ENCODE measurements at places on chromosomes 5 and 9. TPM values are rescaled to one million over a fixed set of nuclear protein-coding genes. Genes with fewer than 3 reads are reported as not detected.

Gene CATSPER3
- not detected for total RNA-seq

- DNase-seq = peak; percentile 44
Measured at GRCh38 chr9:69421908-69422801, 97.1 kb downstream of the ENTREP1 start.

Gene GABRP
- total RNA-seq = 0.41 TPM

DNA sequence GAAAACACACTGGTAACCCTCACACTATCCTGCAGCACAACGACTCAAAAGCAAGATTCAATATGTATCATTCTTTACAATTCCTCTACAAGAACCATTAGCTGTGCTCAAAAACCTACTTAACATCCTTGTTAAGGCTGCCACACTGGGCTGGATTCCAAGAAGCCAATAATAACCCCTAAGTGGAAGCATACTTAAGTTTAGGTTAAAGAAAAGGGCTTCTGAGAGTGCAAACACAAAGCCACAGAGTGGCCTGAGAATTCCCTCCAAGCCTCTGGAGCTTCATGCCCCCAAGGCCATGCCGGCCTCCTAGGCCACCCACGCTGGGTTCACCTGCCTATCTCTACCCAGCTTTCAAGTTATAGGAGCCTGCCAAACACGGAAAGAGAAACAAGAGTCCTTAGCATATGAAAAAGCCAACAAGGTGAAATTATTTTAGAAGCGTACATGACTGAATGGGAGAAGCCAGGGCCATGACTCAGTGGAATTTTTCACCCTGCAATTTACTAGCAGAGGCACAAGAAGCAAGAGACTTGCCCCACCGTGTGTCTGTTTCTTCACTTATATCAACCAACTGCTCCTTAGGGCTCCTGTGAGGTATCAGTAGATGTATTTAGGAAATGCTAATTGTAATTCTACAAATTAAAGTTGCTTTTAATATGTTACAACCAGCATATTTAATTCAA lies 293.0 kb downstream of the SPOCK1 start:
- DNase-seq = no peak
